Activated CD4-positive, alpha-beta T cell treated with anti-CD3 and anti-CD28 coated beads for 36 hours (primary cell): ENCODE measurements at places on chromosomes 6 and 20. TPM values are rescaled to one million over a fixed set of nuclear protein-coding genes. Genes with fewer than 3 reads are reported as not detected.
A peak's percentile ranks its signal among the peaks of the same experiment; 100 is the strongest.

- no peak overlapping the region for H3K27ac ChIP-seq
- no peaks in the 10 kb centered on the region for H3K4me1 ChIP-seq
- DNase-seq, result no peak
Measured at GRCh38 chr6:79138146-79138545, 60.1 kb upstream of the PHIP start.

- H3K4me3 ChIP-seq, result no peak overlapping the region
- H3K4me1 ChIP-seq, result no peaks in the 10 kb centered on the region
Measured at GRCh38 chr6:52745764-52746201, 17.5 kb downstream of the GSTA2 start.

- no peak overlapping the region for H3K27ac ChIP-seq
- no peak for DNase-seq
- no peaks in the 10 kb centered on the region for H3K36me3 ChIP-seq
- no peak overlapping the region for H3K4me3 ChIP-seq
Measured at GRCh38 chr6:66986940-66987339, 1279.9 kb upstream of the EYS start.

GRCh38 chr6:112477125-112477524 lies 130.0 kb downstream of the RFPL4B start:
- H3K27me3 ChIP-seq, result peaks cover 14% of the 10 kb centered on the region
- no peak for DNase-seq
- H3K4me1 ChIP-seq, result peaks cover 4% of the 10 kb centered on the region
- no peak overlapping the region for H3K4me3 ChIP-seq

DNA sequence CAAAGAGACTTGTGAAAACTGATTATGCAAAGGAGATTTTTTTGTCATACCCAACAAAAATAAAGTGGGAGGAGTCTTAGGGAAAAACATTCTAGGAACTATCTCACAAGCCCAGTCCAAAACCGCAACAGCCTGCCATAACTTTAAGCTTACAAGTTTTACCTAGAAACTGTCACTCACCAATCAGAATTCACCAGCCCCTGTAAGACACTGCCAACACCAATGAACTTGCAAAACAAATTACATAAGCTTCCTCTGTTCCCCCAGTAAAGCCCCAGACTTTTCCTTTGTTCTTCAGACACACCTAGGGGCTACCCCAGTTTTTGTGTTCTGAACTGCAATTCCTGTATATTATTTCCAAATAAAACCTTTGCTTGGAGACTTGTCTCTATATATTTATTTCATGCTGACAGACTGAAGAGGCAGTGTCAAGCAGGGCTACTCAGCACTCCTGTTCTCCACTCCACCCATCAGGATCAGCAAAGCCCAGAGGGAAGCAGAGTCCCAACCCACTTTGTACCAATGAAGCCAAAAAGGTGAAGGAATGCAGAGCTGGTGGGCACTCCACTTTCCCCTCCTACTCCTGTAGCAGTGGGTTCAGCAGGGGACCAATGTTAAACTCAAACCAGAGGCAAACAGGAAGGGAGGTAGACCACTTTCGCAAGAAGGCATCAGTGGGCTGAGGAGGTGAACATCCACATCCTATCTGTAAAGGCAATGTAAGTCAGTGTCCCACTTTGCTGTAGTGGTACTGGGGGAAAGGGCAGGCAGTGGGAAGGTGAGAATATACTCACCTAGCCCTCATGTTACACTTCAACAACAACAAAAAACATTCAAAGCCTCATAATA lies 142.5 kb upstream of the RUNX2 start:
- H3K36me3 ChIP-seq, result peaks cover 1% of the 10 kb centered on the region
- no peak overlapping the region for H3K27ac ChIP-seq
- H3K4me1 ChIP-seq, result peaks cover 34% of the 10 kb centered on the region
- no peaks in the 10 kb centered on the region for H3K27me3 ChIP-seq
- no peak overlapping the region for H3K4me3 ChIP-seq

- no peak overlapping the region for H3K4me3 ChIP-seq
- DNase-seq, result no peak
- no peaks in the 10 kb centered on the region for H3K4me1 ChIP-seq
- H3K36me3 ChIP-seq, result no peaks in the 10 kb centered on the region
- no peak overlapping the region for H3K27ac ChIP-seq
Measured at GRCh38 chr20:3696745-3697587, 15.2 kb upstream of the ADAM33 start.

- peaks cover 2% of the 10 kb centered on the region for H3K4me1 ChIP-seq
- H3K27ac ChIP-seq, result no peak overlapping the region
- peaks cover 28% of the 10 kb centered on the region for H3K27me3 ChIP-seq
- H3K36me3 ChIP-seq, result no peaks in the 10 kb centered on the region
- peak; percentile 63 for DNase-seq
Measured at GRCh38 chr6:13908955-13909381, 15.8 kb upstream of the RNF182 start.

- H3K27ac ChIP-seq, result no peak overlapping the region
- H3K27me3 ChIP-seq, result no peaks in the 10 kb centered on the region
- H3K4me3 ChIP-seq, result no peak overlapping the region
- no peaks in the 10 kb centered on the region for H3K4me1 ChIP-seq
Measured at GRCh38 chr6:143705569-143705968, 27.8 kb downstream of the PHACTR2 start.

Gene PI16
- total RNA-seq, result 0.96 TPM

Gene VSX1
- total RNA-seq, result not detected

DNA sequence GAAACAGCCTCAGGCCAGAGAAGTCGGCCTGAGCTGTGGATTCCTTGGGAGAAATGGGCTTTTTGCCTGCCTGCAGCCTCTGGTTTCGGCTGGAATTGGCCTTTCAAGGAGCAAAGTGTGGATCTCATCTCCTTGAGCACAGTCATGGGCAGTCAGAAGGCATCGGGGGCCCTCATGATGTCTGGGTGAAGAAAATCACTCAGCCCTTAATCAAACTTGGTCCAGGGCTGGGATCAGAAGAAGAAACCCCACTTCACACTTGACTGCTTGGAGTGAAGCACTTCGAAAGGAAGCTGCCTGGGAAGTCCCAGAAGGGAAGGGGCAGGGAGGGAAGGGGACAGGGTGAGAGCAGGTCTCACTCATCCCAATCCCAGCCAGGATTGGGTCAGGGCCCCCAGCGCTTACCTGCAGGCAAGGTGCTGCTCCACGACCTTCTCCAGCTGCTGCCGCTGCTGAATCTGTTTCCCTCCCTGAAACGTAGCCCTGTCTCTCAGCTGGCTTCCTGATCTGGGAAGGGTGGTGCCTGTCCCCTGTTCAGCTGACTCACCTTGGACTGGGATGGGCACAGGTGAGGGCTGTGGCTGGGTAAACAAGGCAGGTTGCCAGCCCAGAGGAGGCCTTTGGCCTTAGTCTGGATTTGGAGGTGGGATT lies at the start of gene SDCBP2:
SDCBP2 (minus strand) TSS at position 460 of the 651 bp plus-strand sequence. CDS start 8,723 bp downstream, outside the sequence.
- peak within 1 kb of the TSS; percentile 92 for H3K27ac ChIP-seq
- H3K4me3 ChIP-seq, result peak within 1 kb of the TSS; percentile 6
- H3K4me1 ChIP-seq, result peaks cover 43% of the 10 kb centered on the region
- peaks cover 19% of the 10 kb centered on the region for H3K36me3 ChIP-seq
- H3K27me3 ChIP-seq, result no peaks in the 10 kb centered on the region
